ENCODE measurements at places on chromosomes 1 and 21.

GRCh38 chr1:36346741-36347370 is 23.4 kb upstream of the EVA1B start:
- DNase-seq = no peak

DNA sequence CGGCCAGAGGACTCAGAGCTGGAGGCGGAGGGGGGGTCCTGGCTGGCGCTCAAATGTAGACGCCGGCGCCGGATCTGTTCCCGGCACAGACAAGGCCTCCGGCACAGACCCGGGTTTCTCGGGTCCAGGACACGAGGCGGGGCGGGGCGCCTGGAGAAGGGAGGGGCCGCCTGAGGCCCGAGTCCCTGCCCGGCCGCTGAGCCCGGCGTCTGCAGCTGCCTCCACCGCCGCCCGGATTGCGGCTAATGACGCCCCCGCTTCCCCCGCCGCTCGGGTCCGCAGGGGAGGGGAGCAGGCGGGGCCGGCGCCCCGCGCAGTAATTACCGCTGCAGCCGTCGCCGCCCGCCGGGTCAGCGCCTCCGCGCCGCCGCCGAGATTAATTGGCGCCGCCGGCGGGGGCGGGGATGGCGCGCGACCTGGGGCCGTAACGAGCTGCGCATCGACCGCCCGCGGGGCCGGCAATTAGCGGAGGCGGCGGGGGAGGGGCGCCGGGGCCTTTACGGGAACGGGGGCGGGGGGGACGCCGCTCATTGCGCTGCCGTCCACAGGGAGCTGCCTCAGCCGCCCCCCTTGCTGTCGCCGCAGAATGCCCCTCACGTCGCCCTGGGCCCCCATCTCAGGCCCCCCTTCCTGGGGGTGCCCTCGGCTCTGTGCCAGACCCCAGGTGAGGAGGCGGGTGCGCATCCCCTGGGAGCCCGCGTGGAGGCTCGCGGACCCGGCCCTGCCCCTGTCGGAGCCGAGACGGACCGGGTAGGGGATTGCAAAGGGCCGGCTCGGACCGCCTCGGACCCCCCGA is 17.3 kb downstream of the NOC2L start:
- no peak for DNase-seq

- no peak for DNase-seq
Measured at GRCh38 chr21:43829575-43830119, 35.4 kb upstream of the AGPAT3 start.

GRCh38 chr1:160579216-160579701 is at the start of gene CD84:
Gene CD84, minus strand, starts transcription at chr1:160579496. Its CDS starts 59 bp downstream, at chr1:160579437.
- no peak for DNase-seq

Measured in amniotic stem cell (primary cell).